Kidney (tissue), 22 donors: ENCODE measurements at places on chromosomes 2 and 18. TPM values are rescaled to one million over a fixed set of nuclear protein-coding genes. Genes with fewer than 3 reads are reported as not detected.

DNA sequence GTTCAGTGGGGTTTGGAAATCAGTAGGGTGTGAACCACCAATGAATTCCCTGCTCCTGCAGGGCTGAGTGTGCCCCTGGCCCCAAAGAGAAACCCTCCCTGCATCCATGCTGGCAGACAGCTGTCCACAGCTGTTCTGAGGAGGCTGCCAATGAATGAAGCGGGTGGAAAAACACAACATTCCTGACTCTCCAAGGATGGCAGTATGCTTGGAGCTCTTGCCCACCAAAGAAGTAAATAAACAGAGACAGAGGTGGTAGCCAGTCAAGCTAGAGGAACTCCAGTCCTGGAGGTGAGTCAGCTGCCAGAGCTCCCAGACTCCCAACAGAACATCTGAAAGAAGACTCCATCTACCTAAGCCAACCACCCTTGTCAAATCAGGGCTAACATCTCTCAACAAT lies 6.2 kb downstream of the ZBTB7C start:
- peak; percentile 87 for DNase-seq

DNA sequence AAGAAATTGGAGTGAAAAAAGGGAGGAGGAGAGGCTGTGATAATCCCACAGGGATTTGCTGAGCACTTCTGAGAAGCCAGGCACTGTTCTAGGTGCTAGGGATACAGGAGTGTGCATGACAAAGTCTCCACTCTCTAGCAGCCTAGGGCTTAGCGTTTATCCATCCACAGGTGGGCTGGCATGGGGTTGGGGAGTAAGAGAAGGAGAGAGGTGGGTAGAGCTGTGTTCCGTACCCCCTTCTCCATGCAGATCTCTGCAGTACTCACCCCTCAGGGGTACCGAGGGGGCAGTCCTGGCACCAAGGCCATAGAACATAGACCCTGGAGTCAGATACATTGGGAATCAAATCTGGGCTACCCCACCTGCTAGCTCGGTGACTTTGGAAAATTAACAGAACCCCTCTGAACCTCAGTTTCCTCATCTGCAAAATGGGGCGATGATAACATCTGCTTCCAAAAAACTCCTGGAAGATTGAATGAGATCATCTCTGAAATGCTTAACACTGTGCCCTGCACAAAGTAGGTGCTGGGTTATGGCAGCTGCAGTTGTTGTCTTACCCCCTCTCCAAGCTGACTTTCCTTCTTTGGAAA lies 18.6 kb downstream of the FOSL2 start:
- no peak for DNase-seq

- DNase-seq = no peak
Measured at GRCh38 chr2:75462206-75462605, 98.5 kb downstream of the EVA1A start.

DNA sequence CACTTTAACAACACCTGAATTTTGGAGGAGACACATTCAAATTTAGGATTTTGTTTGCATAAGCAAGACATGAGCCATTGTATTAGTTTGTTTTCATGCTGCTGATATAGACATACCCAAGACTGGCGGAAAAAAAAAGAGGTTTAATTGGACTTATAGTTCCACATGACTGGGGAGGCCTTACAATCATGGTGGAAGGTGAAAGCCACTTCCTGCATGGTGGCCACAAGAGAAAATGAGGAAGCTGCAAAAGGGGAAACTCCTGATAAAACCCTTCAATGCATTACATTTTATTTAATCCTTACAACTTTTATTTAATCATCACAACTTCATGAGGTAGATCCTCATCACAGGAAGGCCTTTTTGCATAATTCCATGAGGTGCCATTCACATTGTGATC lies 242.0 kb upstream of the STON1 start:
- no peak for DNase-seq

DNA sequence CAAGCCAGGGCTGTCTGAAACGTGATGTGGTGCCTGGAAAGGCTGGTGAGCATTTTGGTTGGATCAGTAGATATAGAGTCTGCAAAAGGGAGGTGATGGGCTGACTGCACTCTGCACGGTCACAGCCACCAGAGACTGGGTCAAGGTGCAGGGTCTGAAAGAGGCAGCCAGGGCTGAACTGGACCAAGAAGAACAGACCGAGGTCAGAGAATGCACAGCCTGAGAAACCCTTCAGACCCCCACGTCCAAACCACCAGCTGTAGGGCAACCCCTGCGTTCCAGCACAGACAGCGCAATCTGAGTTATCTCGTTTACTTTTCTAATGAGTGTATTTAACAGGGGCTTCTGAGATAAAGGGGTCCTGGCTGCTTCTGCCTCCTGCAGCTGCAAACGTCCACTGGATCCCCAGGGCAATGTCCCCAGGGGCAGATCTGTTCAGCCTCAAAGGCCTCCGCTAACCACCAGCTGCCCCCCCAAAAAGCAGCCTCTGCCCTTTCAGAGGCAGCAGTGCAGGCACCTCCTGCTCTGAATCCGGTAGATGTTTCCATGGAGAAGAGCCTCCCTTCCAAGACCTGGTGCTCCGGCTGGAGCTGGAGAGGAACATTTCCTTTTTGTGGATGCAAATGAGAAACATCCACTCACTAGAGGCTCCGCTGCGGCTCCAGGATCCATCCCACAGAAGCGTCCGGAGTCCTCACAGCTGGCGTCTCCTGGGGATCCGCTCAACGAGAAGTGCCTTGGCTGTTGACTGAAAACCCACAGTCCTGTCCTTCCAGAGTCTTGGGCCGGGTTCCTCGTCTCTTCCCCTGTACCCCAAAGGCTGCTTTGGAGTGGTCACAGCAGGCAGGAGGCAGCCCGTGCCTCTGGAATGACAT lies 970 bp upstream of the KCNG2 start:
- DNase-seq = peak; percentile 75

DNA sequence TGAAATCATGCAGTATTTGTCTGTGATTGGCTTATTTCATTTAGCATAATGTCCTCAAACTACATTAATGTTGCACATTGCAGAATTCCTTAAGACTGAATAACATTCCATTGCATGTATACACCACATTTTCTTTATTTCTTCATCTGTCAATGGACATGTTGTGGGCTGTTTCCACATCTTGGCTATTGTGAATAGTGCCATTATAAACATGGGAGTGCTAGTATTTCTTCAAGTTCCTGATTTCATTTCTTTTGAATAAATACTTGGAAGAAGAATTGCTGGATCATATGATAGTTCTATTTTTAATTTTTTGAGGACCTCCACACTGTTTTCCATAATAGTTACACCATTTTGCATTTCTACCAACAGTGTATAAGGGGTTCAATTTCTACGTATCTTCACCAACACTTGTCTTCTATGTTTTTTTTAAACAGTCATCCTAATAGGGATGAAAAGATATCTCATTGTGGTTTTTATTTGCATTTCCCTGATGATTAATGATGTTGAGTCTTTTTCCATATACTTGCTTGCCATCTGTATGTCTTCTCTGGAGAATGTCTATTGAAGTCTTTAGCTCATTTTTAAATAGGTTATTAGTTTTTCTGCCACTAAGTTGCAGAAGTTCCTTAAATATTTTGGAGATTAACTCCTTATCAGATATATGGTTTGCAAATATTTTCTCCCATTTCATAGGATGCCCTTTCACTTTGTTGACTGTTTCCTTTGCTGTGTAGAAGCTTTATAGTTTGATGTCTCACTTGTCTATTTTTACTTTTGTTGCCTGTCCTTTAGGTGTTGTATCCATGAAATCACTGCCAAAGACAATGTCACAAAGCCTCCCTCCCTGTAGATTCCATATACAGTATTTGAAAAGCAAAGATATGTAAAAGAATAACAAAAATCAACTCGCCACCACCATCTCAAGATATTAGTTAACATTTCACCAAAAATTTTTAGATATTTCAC lies 14.6 kb downstream of the FBXO11 start:
- DNase-seq = no peak

GRCh38 chr2:183031911-183032794 lies 6.1 kb downstream of the NCKAP1 start:
- DNase-seq = no peak

DNA sequence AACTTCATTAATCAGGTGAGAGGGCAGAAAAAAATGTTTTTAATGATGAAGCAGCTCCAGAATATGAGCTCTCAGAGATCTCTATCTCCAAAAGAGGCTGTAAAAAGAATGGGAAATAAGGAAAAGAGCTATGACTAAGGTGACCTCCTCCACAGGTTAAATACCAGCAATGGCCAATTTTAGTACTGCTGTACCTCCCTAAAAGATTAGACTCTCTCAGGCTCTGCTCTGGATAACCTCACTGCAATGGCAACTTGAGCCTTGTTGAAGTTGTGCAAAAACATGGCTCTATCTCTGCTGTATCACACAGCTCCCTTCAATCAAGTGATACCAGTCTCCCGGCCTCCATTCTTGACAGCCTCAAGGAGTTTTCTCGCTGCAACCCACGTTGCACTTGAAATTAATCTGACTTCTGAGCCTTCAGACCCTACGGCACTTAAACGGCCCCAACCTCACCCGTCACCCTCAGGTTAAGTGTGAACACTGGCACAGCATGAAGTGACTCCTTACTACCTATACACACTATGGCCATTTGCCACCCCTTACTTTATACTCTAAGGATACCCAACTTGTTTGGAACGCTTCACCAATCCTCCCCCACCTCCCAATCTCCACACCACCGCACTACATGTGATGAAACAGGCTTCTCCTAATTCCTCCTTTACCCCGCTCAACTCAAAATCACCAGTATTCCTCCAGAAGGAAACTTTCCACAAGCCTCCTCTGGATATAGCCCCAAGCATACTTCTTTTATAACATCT lies 36.3 kb downstream of the SMAD2 start:
- DNase-seq = peak; percentile 46

GRCh38 chr2:84901593-84902120 lies 3.8 kb upstream of the TMSB10 start:
- no peak for DNase-seq

DNA sequence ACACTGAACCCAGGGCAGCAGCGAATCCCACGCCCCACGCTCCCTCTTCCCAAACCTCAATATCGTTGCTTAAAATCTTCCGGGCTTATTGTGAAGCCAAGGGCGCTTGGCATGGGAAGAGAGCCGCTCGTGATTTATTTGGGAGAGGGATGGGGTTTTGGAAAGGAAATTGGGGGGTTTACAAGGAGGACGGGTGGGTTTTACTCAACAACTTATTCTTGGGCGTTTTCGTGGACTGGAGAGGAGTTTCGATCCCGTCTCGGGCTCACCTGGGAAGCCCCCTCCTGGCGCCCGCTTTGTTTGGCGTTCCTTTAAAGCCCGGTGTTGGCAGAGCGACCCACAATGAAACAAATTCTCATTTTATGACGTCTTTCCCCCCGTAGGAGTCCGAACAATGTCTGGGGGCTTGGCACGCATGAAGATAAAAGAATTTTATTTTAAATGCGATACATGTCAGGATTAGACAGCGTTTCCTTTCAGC lies 135.3 kb downstream of the INSIG2 start:
- peak; percentile 65 for DNase-seq

DNA sequence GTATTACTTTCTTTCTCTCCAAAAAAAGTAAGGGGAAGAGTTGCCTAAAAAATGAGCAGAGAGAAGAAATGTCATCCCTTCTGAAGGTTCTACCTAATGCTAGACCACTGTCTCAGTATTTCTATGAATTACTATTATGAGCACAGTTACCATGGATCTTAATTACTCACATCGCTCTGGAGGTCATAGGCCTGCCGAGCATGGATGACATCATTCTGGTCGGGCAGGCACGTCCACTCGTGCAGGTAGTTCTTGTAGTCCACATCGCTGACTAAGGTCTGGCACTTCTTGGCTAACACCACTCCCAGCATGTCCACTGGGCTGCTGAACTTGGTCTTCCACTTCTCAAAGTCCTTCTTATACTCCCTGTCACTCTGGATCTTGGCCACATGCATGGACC lies 106.9 kb downstream of the NEB start:
- no peak for DNase-seq

- DNase-seq = peak; percentile 8
Measured at GRCh38 chr18:61400016-61400635, 66.9 kb downstream of the CDH20 start.

The ATRAID gene
- total RNA-seq = 119 TPM

The STAT1 gene
- 121 TPM for total RNA-seq

The LYPD1 gene
- total RNA-seq = 11.1 TPM

The ANKRD29 gene
- 4.9 TPM for total RNA-seq

The UGT1A4 gene
- 1.1 TPM for total RNA-seq
